ENCODE measurements at places on chromosomes 11 and 22.

DNA sequence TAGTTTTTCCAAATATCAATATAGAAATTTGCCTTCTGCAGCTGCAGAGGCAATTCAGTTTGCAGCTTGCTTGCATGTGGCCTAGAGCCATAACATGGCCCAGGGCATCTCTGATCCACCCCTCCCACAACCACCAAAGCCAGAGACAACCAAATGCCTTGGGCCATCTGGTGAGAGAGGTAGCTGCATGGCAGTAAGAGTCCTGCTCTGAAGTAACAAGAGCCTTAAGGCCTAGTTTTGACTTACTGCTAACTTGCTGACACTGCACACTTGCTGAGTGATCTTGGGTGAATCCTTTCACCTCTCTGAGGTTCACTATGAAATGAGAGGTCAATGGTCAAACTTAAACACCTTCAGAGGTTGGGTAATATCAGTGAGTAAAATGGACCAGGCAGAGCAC lies 4.9 kb upstream of the SPECC1L start:
- no peak for DNase-seq

DNA sequence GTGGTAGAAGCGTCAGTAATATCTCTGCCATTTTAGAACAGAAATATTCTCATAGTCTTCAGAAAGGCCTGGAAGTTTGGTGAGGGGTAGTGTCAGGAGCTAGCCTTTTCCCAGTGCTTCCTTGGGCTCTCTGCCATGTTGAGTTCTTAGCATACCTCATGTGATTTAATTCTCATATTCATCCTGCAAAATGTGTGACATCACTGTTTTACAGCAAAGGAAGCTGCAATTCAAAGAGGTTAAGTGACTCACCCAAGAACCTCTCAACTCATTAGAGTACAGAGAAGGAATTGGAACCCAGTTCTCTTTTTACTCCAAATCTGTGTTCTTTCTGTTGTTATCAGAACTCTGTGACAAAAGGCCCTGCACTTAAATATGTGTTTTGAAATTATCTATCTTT lies 72.1 kb downstream of the RNF169 start:
- no peak for DNase-seq

DNA sequence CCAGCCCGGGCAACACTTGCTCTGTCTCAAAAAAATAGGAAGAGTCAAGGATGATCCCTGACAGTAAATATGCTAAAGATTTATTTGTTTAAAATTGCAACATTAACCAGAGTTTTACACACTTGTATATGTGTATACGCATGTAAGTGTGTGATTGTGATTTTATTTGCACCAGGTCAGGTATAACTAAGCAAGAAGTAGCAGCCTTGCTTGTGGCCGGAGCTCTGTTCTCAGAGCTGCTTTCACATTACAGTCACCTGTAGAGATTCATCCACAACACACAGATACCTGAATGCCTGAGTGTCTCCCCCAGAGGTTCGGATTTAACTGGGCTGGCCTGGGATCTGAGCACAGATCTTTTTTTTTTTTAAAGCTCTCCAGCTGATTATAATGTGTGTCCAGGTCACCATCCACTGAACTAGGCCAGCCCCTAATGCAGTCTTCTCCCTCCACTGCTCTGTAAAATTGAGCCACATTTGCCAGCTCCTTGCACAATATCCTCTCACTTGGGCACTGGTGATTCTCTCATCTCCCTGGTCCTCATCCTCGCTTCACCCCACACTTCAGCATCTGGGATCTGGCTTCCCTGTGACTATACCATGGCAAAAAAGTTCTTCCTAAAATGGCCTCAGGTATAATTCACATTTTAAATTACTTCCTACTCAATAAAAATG lies 48.3 kb downstream of the LIF start:
- DNase-seq: no peak

DNA sequence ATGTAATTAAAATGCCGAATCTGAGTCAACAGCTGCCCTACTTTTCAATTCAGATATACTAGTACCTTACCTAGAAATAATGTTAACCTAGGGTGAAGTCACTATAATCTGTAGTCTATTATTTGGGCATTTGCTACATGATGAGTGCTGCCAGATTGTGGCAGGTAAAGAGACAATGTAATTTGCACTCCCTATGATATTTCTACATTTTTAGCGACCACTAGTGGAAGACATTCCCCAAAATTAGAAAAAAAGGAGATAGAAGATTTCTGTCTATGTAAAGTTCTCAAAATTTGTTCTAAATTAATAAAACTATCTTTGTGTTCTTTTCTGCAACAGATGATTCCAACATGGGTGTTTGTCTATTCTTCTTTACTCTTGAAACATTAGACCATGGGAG lies 14.1 kb downstream of the MS4A1 start:
- DNase-seq: no peak

GRCh38 chr22:46686221-46687047 lies 51.6 kb downstream of the CERK start:
- DNase-seq: no peak

GRCh38 chr22:50061141-50061823 lies 3.2 kb upstream of the TTLL8 start:
- DNase-seq: no peak

DNA sequence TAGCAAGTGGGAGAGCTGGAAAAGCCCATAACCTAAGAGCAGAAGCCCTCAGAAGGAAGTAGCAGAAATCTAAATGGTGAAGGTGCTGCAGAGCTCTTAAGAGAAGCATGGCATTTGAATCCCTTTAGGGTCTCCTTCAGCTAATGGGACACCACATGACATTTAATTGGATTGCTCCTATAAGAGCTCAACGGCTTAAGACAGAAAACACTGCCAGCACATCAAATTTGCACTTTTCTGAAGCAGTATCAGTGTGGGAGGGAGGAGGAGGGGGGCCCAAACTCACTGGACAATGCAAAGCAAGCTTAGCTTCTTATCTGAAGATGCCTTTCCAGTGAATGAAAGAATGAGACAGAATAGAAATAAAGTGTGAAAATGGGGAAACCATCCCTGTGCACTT lies 287.9 kb upstream of the MTNR1B start:
- no peak for DNase-seq

GRCh38 chr22:23531966-23532705 lies 48.0 kb downstream of the IGLL1 start:
- no peak for DNase-seq

DNA sequence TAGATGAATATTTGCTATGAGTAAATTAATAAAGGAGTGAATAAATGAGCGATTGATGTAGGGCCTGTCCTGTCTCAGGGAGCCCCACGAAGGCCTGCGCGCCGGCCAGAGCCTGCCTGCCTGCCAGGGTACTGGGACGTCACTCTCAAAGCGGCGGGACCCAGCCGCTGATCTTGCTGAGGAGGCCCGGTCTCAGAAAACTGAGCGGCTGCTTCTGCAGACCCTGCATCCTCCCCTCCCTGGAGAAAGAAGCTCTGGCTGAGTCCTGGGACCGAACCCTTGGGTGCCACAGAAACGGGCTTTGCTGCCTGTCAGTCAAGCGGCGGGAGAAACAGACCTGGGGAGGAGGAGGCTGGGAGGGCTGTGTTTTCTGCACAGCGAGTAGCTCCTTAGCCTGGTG lies 91.6 kb upstream of the B3GAT1 start:
- no peak for DNase-seq

GRCh38 chr11:57483562-57483918 lies 23.2 kb downstream of the RTN4RL2 start:
- no peak for DNase-seq

GRCh38 chr11:106331176-106331575 lies 253.7 kb downstream of the AASDHPPT start:
- no peak for DNase-seq

GRCh38 chr11:120240866-120241265 lies 926 bp downstream of the POU2F3 start:
- no peak for DNase-seq

DNA sequence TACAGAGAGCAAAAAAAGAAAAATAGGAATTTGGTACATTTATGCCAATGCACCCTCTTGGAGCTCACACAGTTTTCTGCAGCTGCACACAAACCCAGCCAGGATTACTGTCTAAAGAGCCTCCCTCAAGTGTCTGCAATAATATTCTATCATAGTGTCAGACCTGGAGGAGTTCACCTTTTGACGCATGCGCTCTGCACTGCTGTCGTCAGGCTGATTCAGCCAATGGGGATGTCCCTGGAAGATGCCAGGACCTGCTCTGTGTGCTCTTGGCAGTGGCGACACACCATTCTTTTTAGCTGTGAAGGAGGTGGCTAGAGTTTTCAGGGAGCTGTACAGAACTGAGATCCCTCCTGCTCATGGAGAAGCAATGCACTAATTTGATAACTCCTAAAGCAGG lies 249.0 kb upstream of the KIRREL3 start:
- no peak for DNase-seq

DNA sequence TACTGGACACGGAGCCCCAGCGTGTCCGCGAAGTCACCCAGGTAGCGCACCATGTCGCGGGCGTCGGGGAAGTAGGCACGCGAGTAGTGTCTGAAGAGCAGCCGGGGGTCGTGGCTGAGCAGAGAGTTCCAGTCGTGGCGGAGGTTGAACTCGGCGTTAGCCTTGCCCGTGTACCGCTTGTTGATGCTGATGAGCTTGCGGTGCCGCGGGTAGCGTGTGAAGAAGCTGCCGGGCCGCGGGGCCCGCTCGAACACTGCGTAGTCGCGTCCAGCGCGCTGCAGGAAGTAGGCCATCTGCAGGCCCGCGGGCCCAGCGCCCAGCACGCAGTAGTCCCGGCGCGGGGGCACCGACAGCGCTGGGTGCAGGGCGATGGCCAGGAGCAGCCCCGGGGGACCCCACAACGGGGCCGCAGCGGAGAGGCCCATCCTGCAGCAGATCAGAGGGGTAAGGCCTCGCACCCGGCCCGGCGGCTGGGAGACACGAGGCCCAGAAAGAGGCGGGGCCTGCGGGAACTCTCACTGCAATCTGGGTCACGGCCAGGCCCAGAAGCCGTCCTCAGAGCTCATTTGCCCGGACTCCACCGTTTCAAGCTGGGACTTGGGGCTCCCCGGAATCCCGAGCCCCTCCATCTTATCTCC lies 723 bp downstream of the FOXRED2 start:
- no peak for DNase-seq

GRCh38 chr11:126331286-126331685 lies 24.2 kb upstream of the ST3GAL4 start:
- no peak for DNase-seq

DNA sequence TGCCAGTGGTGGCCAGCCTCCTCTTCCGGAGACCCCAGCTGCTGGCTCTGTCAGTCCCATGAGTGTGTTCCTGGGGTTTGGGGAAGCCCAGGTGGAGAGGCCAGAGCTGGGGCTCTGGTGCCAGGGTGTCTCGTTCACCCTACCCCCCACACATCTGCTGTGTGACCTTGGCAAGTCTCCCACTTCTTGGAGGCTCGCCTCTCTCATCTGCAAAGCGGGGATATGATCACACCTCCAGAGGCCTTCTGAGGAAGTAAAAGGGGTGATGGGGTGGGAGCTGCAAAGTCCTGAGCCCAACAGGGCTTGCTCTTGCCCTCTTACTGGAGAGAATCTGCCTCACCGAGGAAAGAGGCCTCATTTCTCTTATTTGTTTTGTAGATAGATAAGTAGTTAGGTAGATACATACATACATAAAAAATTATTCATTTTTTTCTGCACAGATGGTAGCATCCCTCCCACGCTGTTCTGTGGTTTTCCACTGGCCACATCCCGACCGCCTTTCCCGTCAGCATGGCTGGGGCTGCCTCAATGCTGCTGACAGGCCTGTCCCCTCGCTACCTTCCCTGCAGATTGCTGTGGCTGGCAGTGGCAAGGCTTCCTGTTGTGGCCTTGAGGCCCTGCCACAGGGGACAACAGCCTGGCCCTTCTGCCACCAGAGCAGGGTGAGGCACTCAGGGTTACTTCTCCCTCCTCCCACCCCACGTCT lies 23.9 kb downstream of the MYO7A start:
- peak; percentile 50 for DNase-seq

DNA sequence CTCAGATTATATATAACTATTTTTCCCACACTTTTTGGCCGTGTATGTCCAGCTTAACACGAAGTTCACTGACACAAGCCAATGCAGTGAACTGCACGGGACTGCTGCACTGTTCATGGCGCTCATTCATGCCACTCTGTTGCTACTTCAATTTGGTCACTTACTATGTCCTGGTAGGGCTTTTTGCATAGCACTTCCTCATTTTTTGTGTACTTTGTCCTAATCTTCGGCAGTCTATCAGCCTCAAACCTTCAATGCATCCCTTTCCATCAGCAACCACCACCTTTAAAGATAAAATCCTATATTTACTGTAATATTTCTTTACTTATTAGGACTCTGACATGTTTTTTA lies 18.7 kb upstream of the ARHGAP32 start:
- DNase-seq: no peak

GRCh38 chr11:46944356-46945075 lies 8.0 kb downstream of the CSTPP1 start:
- no peak for DNase-seq

GRCh38 chr11:36565031-36565610 lies 2.7 kb upstream of the RAG1 start:
- DNase-seq: no peak

Data from activated CD4-positive, CD25-positive, alpha-beta regulatory T cell treated with anti-CD3 and anti-CD28 coated beads, Interleukin-2, amount 50 U/mL, for 72 hours (primary cell).